ENCODE measurements at places on chromosomes 13 and 19.

GRCh38 chr19:3580156-3580934 lies 4.9 kb upstream of the GIPC3 start:
- no peak for DNase-seq

- no peak for DNase-seq
These were observed 21.6 kb downstream of the ARL11 start for GRCh38 chr13:49649963-49650312.

DNA sequence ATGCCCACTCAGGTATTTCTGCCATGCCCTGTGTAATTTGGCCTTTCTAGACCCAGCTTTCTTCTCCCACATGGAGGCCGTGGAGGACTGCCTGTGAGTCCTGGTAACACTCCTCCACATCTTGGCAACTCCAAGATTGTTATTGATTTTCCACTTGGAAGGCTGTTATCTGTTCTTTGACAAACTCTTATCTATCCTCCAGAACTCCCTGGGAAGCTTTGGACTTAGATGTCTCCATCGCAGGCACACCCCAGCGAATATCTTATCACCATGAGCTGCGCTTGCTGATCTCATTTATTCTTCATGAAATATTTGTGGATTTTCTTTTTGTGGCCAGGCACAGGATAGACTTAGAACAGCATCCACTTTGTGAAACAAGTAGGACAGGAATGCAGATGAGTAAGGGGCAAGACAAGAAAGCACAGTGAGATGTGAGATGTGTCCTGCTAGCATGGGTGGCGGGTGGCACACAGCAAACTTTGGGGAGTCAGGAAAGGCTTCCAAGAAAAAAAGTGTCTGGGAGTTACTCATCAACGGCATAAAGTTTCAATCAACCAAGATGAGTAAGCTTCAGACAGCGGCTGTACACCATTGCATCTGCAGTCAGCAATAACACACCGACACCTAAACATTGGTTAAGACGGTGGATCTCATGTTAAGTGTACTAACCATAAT lies 84.5 kb upstream of the IRS2 start:
- no peak for DNase-seq

DNA sequence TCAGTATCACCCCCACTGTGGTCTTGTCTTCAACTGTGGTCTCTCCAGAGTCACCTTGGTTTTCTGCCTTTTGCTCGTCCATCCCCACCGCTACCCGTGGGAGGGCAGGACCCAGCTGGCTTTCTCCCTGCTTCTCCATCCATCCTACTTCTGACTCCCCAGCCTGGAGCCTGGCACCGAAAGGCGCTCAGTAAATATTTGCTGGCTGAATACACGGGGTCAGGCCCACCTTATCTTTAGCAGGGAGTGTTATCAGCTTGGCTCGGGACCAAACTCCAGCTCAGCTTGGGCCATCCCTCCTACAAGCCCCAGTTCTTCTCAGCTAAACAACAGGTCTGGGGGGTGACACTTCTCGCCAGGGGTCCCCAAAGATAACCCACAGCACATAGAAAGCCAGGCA lies 62.0 kb upstream of the KLF2 start:
- no peak for DNase-seq

DNA sequence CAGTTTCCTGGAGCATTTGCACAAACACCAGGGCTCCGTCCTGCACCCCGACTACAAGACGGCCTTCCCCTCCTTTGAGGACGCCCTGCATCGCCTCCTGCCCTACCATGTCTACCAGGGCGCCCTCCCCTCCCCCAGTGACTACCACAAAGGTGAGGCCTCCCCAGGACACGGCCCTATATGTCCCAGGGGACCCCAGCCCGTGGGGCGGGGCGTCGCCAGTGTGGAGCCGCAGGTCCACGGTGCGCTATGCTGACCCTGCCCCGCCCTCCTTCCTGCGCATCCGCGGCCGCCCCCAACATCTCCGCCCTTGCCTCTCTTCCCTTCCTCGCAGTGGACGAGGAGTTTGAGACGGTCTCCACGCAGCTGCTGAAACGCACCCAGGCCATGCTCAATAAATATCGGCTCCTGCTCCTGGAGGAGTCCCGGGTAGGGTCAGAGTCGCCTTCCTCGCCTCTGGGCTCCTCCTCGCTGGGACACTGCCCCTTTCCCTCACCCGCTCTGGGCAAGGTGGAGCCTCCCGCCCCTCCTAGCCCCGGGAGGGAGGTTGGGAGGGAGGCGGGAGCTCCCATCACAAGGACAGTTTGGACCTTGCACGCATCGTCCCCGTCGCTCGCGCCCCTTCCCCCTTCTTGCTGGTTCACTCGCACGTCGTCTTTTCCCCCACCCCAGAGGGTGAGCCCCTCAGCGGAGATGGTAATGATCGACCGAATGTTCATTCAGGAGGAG lies 14.4 kb upstream of the EHD2 start:
- DNase-seq, result no peak

GRCh38 chr19:33329736-33330135 lies 27.4 kb upstream of the CEBPA start:
- no peak for DNase-seq

- DNase-seq, result no peak
These were observed 11.9 kb upstream of the GGACT start for GRCh38 chr13:100600461-100600860.

DNA sequence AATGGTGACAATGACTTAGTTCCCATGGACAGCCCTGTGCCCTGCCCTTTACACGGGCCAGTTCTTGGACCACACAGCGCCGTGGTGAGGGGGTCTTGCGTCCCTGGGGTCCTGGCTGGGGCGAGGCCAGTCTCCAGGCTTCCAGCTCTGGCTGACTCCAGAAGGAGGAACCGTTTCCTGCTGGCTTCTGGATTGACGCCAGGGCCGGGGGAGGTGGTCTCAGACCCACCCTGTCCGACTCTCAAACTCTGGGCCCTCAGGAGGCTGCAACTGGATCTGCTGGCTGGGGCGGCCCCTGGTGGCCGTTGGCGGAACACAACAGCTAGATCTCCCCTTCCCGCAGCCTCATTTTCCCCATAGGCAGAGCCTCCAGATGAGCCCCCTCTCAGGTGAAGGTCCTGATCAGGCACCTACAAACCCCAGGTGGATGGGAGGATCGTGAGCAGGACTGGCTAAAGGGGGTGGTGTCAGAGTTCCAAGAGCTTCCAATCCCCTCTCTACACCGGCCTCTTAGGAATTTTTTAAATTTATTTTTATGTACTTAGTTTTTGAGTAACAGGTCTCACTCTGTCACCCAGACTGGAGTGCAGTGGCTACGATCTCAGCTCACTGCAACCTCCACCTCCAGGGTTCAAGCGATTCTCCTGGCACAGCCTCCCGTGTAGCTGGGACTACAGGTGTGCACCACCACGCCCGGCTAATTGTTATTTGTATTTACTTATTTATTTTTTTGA lies 8.0 kb downstream of the CCDC194 start:
- DNase-seq, result no peak

DNA sequence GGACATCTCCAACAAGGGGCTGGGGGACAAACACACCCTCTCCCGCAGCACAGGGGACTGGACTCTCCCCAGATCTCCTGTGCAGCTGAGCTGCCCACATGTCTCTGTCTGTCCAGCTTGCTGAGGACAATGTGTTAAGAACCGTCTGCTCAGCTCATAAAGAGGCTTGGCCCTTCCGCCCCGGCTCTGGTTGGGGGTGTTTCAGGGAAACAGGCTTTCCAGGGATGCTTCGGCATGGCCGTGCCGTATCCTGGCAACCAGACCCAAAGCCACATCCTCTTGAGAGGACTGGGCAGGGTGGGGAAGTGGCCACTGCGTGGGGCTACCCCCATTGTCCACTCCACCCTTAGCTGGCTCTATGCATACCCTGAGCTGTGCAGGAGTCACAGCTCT lies 41.1 kb upstream of the CHST8 start:
- DNase-seq, result no peak

DNA sequence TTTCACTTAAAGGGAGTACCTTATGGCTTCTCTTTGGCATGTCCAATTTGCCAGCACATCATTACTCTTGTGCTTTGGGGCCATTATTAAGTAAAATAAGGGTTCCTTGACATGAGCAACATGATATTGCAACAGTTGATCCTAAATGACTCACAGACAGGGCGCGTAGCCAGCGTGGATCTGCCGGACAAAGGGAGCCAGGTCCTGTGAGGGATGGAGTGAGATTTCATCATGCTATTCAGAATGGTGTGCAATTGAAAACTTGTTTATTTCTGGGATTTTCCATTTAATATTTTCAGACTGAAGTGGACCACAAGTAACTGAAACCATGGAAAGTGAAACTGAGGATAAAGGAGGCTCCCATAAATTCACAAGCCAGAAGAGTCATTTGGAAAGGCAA lies 48.6 kb upstream of the WASF3 start:
- no peak for DNase-seq

DNA sequence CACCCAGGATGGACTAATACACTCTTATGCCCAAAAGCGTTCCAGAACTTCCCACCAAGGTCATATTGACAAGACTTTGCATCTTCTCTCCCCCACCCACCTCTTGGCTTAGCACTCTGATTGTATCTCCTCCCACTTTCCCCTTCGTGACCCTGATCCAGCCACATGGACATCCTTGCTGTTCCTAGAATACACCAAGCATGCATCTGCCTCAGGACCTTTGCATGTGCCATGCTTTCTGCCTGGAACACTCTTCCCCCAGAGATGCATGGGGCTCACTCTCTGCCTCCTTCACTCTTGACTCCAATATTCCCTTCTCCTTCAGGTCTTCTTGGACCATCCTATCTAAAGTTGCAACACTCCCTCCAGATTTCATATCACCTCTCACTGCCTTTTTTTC lies 16.2 kb upstream of the LAIR1 start:
- DNase-seq, result no peak

GRCh38 chr19:16467581-16467980 lies 4.2 kb downstream of the EPS15L1 start:
- DNase-seq, result no peak
